Activated CD8-positive, alpha-beta T cell treated with anti-CD3 and anti-CD28 coated beads for 36 hours (primary cell): ENCODE measurements at places on chromosomes 3 and 15. TPM values are rescaled to one million over a fixed set of nuclear protein-coding genes. Genes with fewer than 3 reads are reported as not detected.

Gene MLF1
- 1.9 TPM for total RNA-seq

Gene ECE2
- total RNA-seq: not detected

Gene CELSR3
- 15.8 TPM for total RNA-seq

Gene UBA7
- 72.3 TPM for total RNA-seq

Gene CELF6
- 0.20 TPM for total RNA-seq

Gene SLC25A38
- 28.2 TPM for total RNA-seq

Gene GOLGA8R
- total RNA-seq: 2.8 TPM

Gene DUOX1
- total RNA-seq: not detected

Gene A4GNT
- not detected for total RNA-seq

Gene CADM2
- total RNA-seq: 0.38 TPM

Gene COL6A5
- not detected for total RNA-seq

Gene ITGA11
- 3.6 TPM for total RNA-seq

Gene BNC1
- not detected for total RNA-seq

Gene CLDN11
- not detected for total RNA-seq

Gene ZCWPW2
- not detected for total RNA-seq

Gene CAPN3
- 3.5 TPM for total RNA-seq

Gene GP9
- total RNA-seq: not detected

Gene CPEB1
- total RNA-seq: 1.2 TPM

Gene LRRIQ4
- total RNA-seq: not detected

Gene CPA3
- total RNA-seq: not detected

Gene FAM107A
- not detected for total RNA-seq

Gene PDCD10
- total RNA-seq: 68.9 TPM

Gene SMCO1
- not detected for total RNA-seq

Gene CYP19A1
- total RNA-seq: not detected

Gene ST3GAL6
- total RNA-seq: not detected

Gene ADAMTS7
- total RNA-seq: 0.60 TPM

Gene LMAN1L
- total RNA-seq: not detected

Gene MESP1
- total RNA-seq: 3.4 TPM

Gene MYO5A
- 19.2 TPM for total RNA-seq

Gene NLGN1
- total RNA-seq: not detected
